ENCODE measurements at places on chromosomes 16 and 17.

- no peak for DNase-seq
These were observed 20.6 kb downstream of the CSNK2A2 start for GRCh38 chr16:58177353-58177710.

- DNase-seq, result no peak
These were observed 242.6 kb upstream of the CIBAR2 start for GRCh38 chr16:85354686-85355514.

- no peak for DNase-seq
These were observed 384.9 kb downstream of the GRIN2A start for GRCh38 chr16:9797306-9797705.

DNA sequence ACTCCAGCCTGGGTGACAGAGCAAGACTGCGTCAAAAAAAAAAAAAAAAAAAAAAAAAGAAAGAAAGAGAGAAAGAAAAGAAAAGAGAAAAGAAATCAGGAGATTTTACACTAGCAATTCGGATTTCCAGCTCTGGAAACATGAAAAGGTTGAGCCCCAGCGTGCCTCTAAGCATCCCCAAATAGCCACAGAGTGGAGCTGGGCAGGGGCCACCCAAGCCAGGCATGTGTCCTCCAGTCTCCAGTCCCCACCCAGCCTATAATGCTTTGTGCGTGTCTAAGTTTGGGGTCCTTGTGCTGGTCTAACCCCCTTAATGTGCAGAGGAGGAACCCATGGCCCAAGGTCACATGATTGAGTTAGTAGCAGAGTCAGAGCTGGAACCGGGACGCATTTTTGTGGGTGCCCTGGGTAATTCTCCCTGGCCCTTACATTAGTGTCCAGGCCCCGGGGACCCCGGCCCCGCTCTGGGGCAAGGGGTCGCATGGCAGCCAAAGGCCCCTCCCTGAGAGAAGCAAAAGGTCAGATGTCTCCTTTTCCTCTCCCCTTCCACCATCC lies 19.9 kb downstream of the ADAM11 start:
- DNase-seq, result no peak

DNA sequence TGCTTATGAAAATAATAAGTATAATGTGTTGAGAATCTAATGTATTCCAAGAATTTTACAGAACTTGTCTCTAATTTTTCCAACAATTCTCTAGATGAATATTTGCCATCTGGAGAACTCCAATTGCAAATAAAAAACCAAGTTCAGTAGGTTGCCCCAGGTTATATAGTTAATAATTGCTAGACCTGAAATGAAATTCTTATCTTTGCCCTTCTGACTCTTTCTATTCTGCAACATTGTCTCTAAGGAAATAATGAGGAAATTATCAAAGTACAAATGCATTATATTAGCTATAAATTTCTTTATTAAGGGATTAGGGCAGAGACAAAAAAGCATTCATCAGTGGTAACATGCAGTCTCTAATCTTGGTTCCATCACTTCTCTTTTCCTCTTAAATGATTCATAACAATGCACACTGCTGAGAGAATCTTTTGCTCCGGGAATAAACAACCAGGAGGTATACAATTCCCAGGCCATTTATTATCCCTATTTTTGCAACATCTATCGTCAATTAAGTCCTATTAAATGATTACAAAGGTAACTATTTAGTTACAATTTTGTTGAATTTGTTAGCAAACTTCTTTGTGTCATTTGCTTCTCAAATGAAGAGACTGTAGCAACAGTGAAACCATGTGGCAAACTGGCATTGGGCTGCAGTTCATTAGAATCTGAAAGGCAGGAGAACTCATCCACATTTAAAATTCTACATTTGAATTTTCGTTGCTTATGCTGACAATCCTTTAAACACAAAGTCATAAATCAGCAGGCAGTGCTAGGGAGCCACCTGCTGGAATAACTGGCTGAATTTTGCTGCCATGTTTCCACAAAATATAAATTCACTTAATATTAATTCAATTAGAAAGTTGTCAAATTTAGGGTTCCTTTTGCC lies 349.6 kb downstream of the KIF2B start:
- no peak for DNase-seq

DNA sequence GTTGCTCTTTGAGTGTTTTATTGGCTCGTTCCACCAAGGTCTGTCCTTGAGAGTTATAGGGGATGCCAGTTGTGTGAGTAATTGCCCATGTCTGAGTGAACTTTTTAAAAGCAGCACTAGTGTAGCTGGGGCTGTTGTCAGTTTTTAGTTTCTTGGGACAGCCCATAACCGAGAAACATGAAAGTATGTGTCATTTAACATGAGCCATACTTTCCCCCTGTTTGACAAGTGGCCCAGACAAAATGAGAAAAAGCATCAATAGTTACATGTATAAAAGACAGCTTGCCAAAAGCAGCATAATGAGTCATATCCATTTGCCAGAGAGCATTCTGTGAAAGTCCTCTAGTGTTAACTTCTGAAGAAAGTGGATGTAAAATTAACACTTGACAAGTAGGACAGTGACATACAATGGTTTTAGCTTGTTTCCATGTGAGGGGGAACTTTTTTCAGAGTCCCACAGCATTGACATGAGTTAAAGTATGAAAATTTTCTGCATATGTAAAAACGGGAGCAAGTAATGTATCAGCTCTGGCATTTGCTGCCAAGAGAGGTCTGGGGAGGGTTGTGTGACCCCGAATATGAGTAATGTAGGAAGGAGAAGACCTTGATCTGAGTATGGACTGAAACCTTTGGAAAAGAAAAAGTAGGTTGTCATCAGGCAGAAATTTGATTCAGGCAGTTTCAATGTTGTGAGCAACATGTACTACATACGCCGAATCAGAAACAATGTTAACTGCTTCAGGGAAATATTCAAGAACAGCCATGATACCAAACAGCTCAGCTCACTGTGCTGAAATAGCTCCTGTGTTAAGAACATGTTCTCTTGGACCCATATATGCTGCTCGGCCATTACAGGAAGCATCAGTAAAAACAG lies 56.8 kb upstream of the ARL4D start:
- no peak for DNase-seq

- no peak for DNase-seq
These were observed 26.0 kb upstream of the IRX6 start for GRCh38 chr16:55297910-55298479.

DNA sequence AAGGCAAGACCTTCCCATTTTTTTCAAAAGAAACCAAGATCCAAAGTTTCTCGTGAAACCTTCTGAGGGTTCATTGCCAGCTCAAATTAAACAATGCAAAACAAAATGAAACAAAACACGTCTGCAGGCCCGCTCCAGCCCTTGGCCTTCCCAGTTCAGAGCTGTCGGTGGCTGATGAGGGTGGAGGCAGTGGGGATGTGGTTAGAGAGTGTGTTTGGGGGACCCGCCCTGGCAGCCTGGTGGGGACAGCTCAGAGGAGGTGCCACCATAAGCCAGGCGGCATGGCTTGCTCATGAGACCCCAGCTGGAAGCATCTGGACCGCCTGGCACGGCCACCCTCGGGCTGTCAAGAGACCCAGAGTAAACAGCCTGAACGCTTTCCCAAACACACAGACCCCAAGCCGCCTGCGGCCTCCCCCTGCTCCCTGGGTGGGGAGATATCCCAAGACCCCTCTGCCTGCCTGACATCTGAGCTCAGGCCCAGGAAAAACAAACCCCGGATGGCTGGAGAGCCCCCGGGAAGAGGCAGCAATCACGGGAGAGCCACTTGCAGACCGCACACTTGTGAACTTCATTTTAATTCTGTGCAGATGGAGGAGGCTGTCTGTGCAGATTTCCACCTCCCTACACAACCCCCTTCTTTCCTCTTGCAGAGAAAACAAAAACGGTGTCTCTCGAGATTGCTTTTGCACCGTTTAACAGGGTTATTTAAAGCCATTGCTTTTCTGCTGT lies 35.4 kb upstream of the LITAF start:
- peak; percentile 40 for DNase-seq

GRCh38 chr17:32741381-32741780 lies 135.5 kb downstream of the MYO1D start:
- DNase-seq, result no peak

DNA sequence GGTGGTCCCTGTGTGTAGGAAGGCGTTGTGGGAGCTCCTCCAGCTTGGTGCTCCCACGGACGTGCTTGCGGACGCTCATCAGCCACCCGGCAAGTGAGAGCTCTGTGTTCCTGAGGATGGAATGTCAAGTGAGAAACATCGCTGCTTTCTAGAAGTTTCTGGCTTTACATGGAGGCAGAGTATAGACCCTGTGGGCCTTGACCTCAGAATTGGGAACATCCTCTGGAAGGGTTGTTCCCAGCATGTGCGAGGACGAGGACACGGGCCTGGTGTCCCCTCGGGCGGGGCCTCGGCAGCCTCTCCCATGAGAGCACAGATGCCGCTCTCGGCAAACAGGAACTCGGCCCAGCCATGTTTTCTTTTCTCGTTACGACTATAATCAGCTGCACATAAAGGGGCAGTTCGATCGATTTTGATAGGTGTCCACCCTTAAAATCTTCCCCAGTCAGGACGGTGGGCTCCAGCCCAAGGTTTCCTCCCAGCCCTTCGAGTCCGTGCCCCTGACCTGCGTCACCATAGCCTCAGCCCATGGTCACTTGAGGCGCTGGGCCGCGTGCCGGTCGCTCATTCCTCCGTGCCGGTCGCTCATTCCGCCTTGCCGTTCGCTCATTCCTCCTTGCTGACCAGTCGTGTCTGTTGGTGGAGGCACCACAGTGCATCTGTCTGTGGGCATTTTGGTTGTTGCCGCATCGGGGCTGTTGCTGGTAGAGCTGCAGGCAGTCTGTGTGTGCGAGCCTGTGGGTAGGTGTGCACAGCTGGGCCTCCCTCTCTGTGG lies 91.3 kb upstream of the ZNF750 start:
- no peak for DNase-seq

GRCh38 chr17:40931311-40931710 lies 6.1 kb downstream of the KRT23 start:
- no peak for DNase-seq

GRCh38 chr17:81427173-81428120 lies 32.2 kb downstream of the BAHCC1 start:
- DNase-seq, result no peak

DNA sequence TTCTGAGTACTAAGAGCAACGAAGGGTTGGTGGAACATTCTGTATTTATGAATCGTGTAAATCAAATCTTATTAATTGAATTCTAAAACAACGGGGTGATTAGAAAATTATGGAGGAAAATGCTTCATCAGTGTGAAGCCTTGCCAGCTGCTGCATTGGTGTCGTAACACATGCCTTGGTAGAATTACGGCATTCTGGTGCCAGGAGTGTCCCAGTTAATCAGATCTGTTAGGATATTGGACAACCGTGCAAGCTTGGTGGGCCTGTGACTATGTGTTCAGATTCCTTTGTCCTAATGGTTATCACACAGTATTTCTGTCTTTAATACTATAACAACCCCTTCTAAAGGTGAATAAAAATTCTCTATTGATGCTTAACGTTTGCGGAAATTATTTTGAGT lies 44.2 kb upstream of the TANC2 start:
- DNase-seq, result no peak
